ENCODE measurements at places on chromosomes 4 and X.

- no peak for DNase-seq
Measured at GRCh38 chr4:8699479-8700145, 107.0 kb downstream of the CPZ start.

- no peak for DNase-seq
Measured at GRCh38 chrX:22340022-22340616, 67.4 kb downstream of the CBLL2 start.

DNA sequence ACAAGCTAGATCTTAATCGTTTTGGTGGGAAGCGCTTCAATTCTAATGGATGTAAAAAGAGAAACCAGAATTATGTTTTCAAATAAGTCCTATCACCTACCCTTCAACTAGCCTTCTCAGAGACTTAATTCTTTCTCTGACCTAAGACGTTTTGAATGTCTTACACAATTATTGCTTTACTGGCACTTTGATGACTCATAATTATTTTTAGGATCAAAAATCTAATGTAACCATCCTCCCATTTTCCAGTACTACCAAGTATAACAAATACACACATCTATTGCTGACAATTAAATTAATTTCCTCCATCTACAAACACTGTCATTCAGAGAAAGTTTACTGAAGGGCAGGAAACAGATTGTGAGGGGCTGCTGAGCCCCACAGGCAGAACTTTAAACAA lies 108.6 kb downstream of the PPP3CA start:
- DNase-seq: no peak

- DNase-seq: no peak
Measured at GRCh38 chr4:656436-657337, 17.4 kb downstream of the ATP5ME start.

DNA sequence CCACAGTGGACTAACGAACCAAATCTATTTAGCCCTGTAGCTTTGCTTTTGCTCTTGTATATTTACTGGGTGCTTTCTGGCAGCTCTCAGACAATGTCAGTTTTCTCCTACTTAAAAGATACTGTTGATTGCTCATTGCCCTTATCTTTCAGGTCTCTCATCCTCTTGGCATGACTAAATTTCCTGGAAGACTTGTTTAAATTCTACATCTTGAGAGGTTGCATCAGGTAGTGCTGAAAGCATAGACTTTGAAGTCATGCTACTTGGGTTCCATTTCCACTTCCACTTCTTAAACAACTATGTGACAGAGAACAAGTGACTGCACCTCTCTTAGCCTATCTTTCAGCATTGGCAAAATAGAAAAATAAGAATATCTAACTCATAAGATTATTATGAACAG lies 8.4 kb downstream of the TDO2 start:
- DNase-seq: no peak

GRCh38 chr4:168841000-168841671 lies 168.9 kb downstream of the CBR4 start:
- DNase-seq: no peak

GRCh38 chr4:12933760-12934221 lies 550.3 kb downstream of the RAB28 start:
- no peak for DNase-seq

DNA sequence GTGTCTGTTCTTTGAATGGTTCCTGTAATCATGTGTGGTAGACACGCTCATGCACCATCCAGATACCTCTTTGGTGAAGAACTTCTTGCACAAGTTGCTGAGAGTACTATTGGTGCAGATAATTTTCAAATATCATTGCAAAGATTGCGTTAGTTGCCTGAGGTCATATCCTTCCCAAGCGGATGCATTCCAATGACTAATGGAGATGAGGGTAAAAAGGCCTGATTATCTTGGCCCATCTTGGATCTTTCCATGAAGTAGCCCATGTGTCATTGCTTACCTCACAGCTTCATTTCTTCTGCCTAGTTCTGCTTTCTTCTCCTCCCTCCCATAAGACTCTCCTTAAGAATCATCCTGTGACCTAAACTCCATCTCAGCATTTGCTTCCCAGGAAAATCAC lies 384.9 kb upstream of the CNKSR2 start:
- no peak for DNase-seq

DNA sequence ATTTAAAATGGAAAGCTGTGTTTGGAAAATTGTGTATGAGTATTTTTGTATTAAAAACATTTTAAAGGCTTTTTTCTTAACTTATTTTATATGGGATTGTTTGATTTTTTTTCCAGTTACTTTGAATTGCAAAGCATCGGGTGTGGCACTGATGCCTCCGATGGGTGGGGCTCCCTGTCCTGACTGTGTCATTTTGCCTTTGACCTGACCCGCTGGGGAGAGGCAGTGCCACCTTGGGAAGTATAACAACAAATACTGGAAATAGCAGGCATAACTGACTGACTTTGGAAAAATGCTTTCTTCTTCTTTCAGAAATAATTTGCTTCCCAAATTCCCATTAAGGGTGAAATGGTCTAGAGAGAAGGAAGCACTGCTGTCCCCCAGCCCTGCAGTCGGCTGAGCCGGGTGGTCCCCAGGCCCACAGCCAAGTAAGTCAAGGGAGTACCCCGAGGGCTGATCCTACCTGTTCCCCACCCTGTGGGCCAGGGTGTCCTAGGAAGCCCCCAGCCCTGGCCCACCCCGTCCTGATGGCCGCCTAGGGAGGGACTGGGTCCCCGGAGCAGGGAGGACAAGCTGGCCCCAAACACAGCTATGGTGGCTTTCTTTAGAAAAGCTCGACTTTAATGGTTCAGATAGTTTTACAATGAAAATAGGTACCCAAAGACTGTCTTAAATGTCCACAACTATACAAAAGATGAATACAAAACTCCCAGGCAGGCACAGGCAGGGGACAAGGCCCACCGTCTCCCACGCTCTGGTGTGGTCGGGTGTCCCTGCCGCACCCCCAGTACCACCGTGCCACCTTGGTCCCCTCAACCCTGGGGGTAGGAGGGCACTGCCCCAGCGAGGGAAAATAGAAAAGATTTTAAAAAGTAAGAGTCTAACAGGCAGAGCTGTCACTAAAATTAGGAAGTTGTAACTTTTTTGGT lies 26.4 kb downstream of the NELFA start:
- DNase-seq: no peak

DNA sequence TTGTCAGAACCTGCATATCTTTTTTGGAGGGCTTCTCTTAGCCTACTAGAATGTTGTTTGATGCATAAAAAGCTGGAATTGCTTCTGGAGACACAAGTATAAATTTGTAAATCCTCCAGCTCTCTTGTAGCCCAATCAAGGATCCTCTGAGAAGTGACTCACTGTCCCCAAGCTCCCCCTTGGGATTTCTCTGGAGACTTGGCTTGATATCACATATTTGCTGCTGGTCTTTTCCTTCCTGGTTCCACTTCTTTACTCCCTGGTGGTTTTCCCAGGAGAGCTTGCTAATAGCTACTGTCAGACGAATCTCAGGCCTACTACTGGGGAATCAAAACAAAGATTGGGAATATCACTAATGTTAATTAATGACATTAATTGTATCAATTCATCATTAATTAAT lies 173.1 kb downstream of the STK32B start:
- no peak for DNase-seq

- DNase-seq: peak; percentile 72
Measured at GRCh38 chr4:11548597-11549082, 119.9 kb upstream of the HS3ST1 start.

DNA sequence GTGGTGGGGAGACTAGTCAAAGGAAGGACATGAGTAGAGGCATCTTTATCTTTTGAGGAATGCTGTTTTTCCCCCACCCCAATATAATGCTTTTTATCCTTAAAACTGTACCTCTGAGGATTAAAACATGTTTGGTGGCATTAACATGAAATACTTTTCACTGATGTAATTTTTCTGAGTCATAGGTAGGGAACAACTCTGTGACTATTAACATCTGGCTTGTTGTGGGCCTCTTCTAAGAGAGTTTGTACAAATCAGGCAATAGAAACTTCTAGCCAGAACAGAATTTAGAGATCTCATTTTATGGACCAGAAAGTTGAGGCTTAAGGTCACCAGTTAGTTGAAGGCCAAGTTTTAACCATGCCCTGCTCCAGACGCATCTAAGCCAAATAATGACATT lies 207.6 kb downstream of the SOX3 start:
- DNase-seq: no peak

DNA sequence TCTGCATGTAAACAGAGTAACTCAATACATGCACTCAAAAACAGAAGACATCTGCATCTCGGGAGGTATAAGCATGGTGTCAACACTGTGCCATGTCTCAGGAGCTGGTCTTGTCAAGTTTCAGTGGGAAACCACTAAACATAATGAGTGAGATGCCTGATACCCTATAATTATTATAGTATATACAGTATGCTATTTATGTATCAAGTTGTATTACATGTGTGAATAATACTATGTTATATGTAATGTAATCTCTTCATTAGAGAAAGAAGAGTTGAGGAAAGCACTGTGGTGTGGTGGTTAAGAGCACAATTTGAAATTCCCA lies 2.5 kb downstream of the PPBP start:
- no peak for DNase-seq

DNA sequence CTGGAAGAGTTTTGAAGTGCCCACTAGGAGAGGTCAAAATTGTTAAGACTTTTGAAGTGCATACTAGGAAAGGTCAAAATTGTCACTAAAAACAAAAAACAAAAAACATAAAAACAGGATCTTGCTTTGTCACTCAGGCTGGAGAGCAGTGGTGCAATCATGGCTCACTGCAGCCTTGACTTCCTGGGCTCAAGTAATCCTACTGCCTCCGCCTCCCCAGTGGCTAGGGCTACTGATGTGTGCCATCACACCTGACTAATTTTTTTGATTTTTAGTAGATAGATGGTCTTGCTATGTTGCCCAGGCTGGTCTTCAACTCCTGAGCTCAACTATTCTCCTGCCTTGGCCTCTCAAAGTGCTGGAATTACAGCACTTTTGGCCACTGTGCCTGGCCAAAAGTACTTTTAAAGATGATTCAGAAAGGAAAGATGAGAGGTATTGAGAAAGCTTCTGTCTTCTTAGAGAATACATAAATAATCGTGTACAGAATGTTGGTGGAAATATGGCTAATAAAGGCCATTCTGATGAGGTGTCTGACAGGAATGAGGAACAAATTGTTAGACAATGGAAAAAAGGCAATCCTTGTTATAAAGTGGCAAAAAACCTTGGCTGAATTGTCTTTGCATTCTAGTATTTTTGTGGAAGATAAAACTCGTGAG lies 43.3 kb upstream of the STX18 start:
- DNase-seq: no peak

Data from kidney epithelial cell (primary cell).